SK-N-MC (cell line): ENCODE measurements at places on chromosomes 16 and 17.

GRCh38 chr17:35895636-35896587, 15.8 kb upstream of the CCL5 start:
- no peak for DNase-seq

GRCh38 chr17:51228161-51228560, 31.7 kb downstream of the MBTD1 start:
- DNase-seq: no peak

- DNase-seq: no peak
Measured at GRCh38 chr16:70694868-70695218, 9.0 kb upstream of the MTSS2 start.

DNA sequence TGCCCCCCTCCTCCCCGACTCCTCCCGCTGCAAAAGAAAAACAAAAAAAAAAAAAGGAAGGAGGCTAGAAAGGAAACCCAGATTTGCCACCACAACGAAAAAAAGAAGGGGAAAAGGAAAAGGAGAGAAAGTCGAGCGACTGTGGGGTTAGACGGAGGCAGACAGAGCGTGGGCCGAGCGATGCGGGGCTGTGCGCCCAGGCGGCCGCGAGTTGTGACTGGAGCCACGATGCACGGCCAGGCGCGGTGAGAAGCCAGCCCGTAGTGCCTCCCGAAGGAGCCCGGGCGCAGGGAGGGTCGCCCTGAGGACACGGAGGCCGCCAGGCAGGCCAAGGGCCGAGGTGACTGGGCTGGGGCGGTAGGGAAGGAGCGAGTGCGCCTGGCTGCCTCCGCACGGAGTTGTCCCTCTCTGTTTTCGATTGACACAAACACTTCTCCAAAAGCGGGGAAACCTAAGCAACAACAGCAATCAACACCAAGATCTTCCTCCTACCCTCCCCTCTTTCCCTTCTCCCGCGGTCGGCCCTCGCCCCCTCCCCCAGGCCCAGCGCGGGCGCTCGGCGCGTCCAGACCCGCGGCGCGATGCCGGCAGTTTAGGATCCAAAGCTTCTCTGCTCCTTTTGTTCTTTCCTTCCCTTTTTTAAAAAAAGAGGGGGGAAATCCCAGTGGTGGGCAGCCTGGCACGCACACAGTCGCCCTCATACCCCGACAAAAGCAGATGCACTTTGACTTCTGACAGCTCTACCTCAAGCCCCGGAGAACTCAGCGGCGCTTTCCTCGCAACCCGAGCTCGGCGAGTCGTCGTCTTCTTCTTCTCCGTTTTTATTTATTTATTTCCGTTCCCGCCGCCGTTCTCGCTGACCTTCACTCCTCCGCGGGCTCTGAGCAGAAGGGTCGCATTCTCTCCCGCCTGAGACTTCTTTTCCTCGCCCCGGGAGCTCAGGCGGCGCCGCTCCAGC, at the start of gene LHX1:
LHX1 (plus strand) TSS at position 475 of the 958 bp plus-strand sequence. CDS start 723 bp downstream, outside the sequence.
- no peak for DNase-seq

DNA sequence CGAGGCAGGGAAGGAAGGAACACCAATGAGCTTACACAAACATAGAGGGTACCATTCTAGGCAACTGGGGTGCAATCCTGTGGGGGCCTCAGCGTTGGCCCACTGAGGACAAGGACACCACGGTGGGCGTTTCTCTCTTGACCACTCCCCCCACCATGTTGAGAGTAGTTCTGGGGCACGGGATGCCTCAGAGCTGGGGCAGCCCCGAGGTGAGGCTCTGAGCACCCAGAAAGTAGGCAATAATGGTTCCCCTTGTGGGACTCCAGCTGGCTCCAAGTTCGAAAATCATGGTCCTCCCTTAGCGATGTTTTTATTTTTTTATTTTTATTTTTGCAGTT, 5.1 kb downstream of the PRSS21 start:
- no peak for DNase-seq

GRCh38 chr16:30541502-30542329, 7.1 kb upstream of the ZNF747 start:
- no peak for DNase-seq

- no peak for DNase-seq
Measured at GRCh38 chr16:88972349-88972748, 4.7 kb downstream of the CBFA2T3 start.

DNA sequence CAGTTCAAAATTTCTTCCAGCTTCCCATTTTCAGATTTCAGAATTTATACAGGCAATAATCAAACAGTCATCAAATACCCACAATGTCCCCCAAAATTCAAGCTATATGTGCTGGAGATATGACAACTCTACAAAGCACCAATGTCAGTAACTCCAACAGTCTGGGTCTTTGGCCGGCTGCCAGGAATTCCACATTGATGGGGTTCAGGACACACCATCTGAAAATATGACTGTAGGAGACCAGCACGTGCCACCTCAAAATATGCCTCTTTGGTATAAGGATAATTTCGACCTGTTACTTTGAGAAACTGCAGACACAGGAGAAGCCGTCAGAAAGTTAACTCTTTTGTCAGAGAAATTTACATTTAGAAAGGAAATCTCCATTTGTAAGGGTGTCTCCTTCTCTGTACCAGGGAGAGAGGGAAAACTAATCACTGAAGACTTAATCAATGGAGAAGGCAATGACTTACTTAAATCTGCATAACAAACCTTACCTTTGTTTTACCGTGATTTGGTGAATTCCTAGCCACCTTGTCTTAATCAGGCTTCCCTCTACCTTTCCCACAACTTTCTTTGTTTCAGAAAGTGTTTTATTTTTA, 594.3 kb upstream of the CDH5 start:
- DNase-seq: no peak

GRCh38 chr17:36752096-36752888, 150.9 kb downstream of the MRM1 start:
- no peak for DNase-seq

- DNase-seq: no peak
Measured at GRCh38 chr17:42389135-42389417, 834 bp upstream of the STAT3 start.

- DNase-seq: no peak
Measured at GRCh38 chr16:55297910-55298479, 26.0 kb upstream of the IRX6 start.

- DNase-seq: no peak
Measured at GRCh38 chr16:2295056-2295798, 27.3 kb upstream of the RNPS1 start.

GRCh38 chr16:50478773-50479149, 69.4 kb upstream of the NKD1 start:
- DNase-seq: no peak

GRCh38 chr16:56789360-56789759, 59.4 kb downstream of the NUP93 start:
- DNase-seq: no peak

DNA sequence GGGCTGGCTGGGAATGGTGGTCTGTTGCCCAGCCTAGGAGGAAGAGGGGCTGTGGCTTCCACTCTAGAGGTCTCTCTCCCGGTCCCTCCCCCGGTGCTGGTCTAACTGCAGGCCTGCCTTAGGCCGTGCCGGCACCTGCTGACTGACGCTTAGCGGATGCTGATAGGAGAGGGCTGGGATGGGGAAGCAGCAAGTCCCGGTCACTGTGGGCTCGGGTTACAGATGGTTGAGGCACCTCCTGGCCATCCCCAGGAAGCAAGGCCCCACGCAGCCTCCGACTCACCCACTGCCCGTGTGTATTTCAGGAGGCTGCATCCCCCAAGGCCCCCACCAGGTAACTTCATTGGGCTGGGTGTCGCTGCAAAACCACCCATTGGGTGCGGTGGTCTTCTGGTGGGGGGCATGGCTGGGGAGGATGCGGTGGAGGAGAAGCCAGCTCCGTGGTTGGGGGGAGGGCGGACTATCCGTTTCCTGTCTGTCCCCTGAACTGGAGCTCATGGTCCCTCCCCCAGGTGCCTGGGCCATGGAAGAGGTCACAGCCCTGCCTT, 278.9 kb downstream of the SEC14L1 start:
- no peak for DNase-seq

- no peak for DNase-seq
Measured at GRCh38 chr16:50836121-50836621, 94.3 kb downstream of the CYLD start.

- DNase-seq: no peak
Measured at GRCh38 chr17:8873801-8874715, 6.6 kb upstream of the PIK3R6 start.

- DNase-seq: no peak
Measured at GRCh38 chr17:15264542-15264941, 584 bp downstream of the PMP22 start.

GRCh38 chr16:86044241-86044671, 145.3 kb downstream of the IRF8 start:
- DNase-seq: no peak

GRCh38 chr16:78127130-78127529, 27.7 kb downstream of the WWOX start:
- no peak for DNase-seq

DNA sequence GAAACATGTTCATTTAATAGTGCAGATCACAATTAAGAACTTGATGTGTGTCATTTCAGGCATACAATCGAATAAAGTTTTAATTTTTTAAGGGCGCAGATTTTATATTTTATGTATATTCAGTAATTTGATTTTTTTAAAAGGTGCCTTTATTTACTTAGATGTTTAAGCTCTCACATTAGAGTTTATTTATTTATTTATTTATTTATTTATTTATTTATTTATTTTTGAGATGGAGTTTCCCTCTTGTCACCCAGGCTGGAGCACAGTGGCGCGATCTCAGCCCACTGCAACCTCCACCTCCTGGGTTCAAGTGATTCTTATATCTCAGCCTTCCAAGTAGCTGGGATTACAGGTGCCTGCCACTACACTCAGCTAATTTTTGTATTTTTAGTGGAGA, 3.8 kb downstream of the B4GALNT2 start:
- DNase-seq: no peak

- no peak for DNase-seq
Measured at GRCh38 chr16:947255-947921, 23.4 kb downstream of the LMF1 start.

GRCh38 chr17:45235416-45236281, 14.0 kb downstream of the FMNL1 start:
- DNase-seq: peak; percentile 68

GRCh38 chr17:57108671-57109392, 23.8 kb downstream of the AKAP1 start:
- DNase-seq: no peak

GRCh38 chr16:354291-354881, 1.9 kb upstream of the AXIN1 start:
- no peak for DNase-seq

DNA sequence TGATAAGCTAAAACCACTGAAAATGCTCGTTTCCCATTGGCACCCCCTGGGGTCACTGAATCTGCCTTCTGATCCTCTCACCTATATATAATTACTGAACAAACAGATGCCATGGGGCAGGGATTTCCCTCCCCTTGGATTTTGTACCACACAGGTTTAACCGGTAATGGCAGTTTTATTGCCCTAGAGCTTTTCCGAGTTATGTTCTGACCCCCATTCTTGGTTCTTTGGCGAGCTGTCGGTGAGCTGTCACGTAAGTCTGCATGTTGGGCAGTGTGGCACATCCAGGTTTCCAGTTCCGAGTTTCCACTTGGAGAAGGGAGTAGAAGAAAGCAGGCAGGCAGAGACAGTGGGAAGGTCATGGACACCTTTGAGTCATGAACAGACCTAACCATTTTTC, 7.1 kb downstream of the TMEM97 start:
- no peak for DNase-seq

- no peak for DNase-seq
Measured at GRCh38 chr16:27221576-27222248, 18.4 kb downstream of the KDM8 start.
